ENCODE measurements at places on chromosomes 6 and 20.

GRCh38 chr6:50791900-50792508 is 26.7 kb upstream of the TFAP2B start:
- DNase-seq: no peak

- peak; percentile 18 for DNase-seq
Observed at GRCh38 chr6:87832025-87832825, 130.2 kb upstream of the AKIRIN2 start.

DNA sequence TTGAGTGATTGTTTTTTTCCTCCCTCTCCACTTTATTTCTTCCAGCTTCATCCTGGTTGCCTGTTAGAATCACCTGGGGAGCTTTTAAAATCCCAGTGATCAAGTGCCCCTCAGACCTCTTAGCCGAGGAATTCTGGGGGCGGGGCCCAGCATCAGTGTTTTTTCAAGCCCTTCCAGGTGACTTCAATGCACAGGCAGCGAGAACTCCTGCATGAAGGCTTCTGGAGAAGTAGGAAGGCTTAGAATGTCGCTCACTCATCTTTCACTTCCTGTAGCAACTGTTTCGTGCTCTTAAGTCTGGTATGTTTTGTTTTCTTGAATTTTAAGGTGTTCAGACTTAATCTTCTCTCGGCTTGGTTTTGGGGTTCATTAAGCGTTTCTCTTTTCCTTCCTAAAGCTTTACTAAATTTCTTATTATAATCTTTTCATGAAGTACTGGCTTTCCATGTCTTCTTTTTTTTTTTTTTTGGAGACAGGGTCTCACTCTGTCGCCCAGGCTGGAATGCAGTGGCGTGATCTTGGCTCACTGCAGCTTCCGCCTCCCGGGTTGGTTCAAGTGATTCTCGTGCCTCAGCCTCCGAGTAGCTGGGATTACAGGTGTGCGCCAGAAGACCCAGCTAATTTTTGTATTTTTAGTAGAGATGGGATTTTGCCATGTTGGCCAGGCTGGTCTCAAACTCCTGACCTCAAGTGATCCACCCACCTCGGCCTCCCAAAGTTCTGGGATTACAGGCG is 30.9 kb upstream of the TULP1 start:
- DNase-seq: no peak

DNA sequence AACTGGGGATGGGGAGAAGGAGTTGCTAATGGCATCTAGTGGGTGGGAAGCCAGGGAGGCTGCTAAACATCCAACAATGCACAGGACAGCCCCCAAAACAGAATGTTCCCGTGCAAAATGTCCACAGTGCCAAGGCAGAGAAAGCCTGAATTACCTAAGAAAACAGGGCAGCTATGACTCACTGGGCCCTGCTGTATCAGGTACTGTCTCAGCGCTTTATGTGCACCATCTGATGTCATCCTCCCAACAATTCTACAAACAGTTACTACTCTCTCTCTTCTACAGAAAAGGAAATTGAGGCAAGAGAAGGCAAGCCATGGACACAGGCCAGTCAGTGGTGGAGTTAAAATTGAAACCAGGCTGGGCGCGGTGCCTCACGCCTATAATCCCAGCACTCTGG is 3.1 kb downstream of the YTHDF1 start:
- no peak for DNase-seq

DNA sequence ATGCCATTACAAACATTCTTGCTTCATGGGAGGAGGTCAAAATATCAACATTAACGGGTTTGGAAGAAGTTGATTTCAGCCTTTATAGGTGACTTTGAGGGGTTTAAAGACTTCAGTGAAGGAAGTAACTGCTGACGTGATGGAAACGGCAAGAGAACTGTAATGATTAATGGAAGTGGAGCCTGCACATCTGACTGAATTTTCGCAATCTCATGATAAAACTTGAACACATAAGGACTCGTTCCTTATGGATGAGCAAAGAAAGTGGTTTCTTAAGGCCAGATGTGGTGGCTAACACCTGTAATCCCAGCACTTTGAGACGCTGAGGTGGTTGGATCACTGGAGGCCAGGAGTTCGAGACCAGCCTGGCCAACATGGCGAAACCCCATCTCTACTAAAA is 226.1 kb downstream of the BCAS1 start:
- no peak for DNase-seq

All from CD4-positive, alpha-beta T cell treated with Interleukin-6 at 100 ng/mL for 8 hours (primary cell).